ENCODE measurements at places on chromosomes 1 and 21.
A peak's percentile ranks its signal among the peaks of the same experiment; 100 is the strongest.

GRCh38 chr1:100875228-100875627 lies 19.4 kb downstream of the EXTL2 start:
- no peak for DNase-seq

DNA sequence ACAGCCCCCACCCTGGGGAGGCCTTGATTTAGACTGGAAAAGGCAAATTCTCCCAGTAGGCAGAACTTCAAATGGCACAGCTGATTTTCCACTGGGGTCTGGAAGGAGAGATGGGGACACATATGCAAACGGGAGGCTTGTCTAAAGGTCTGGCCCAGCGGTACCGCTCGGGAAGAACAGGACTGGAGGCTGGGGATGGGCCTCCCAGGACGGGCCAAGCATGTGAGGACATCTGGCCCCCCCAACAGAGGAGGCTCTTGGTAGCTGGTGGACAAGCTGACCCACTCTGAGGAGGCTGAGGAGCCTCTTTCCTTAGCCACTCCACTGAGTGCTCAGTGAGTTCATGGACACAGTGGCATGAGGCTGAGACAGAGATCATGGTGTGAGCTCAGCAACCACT lies 170.0 kb downstream of the NPHP4 start:
- DNase-seq, result no peak

GRCh38 chr1:234140388-234140787 lies 232.9 kb upstream of the COA6 start:
- no peak for DNase-seq

GRCh38 chr1:46595127-46595526 lies 8.9 kb downstream of the MKNK1 start:
- peak; percentile 56 for DNase-seq

DNA sequence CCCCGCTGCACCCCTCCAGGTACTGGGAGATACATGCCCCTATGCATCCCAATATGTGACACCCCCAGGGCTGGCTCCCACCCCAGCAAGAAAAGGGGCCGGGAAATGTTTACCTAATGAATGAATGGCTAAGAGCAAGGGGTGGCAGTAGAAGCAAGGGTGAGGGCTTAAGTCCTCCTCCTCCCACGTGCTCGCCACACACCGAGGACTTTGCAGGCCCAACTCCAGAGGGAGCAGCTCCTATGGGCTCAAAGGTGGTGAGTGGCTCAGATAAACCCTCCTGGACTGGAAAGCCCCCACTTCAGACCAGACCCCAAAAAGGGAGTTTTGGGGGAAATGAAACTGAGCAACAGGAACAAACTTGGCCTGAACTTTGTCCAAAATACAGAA lies 11.4 kb downstream of the SLC45A3 start:
- DNase-seq, result no peak

DNA sequence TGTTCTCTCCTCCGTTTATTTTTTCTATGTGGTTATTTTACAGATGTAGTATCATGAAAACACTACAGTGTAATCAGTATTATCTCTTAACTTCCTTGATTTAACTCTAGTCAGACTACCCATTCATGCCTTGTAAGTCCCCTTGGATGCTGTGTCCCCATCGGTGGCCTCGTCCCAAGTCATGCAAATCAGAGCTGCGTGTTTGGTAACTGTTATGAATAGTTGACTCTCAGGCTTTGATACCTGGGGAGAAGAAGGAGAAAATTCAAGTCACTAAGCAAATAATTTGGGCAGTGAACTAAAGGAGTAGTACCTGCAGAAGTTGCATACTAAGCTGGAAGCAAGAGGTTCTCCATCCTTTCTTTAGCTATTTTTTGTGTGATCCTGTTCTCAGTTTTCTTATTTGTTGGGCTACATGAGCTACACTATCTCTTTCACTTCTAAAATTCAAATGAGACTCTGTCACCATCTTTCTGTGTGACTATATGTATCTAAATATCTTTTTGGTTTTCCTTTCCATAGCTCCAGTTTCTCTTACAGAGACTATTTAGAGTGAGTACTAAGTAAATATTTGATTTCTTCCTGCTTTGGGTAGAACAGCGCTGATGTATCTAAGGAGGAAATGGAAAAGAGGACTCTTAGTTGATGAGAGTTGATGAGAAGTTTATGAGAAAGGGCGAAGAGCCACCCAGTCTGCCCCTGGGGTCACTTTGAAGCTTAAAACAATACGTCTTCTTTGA lies 50.9 kb downstream of the VANGL2 start:
- DNase-seq, result no peak

- no peak for DNase-seq
Measured at GRCh38 chr1:153827168-153827964, 52.2 kb downstream of the SLC27A3 start.

- no peak for DNase-seq
Measured at GRCh38 chr1:18564676-18565075, 66.0 kb upstream of the PAX7 start.

GRCh38 chr1:108142773-108143394 lies 57.3 kb downstream of the SLC25A24 start:
- DNase-seq, result no peak

GRCh38 chr1:227411066-227411465 lies 92.8 kb upstream of the CDC42BPA start:
- no peak for DNase-seq
